ENCODE measurements at places on chromosomes 3 and 15. TPM values are rescaled to one million over a fixed set of nuclear protein-coding genes. Genes with fewer than 3 reads are reported as not detected.

- DNase-seq: no peak
These were observed 150.8 kb upstream of the DPH6 start for GRCh38 chr15:35696767-35697231.

The CFAP20DC gene
- total RNA-seq: 2.1 TPM

- no peak for DNase-seq
These were observed 12.4 kb downstream of the CACNA2D3 start for GRCh38 chr3:54134713-54135112.

DNA sequence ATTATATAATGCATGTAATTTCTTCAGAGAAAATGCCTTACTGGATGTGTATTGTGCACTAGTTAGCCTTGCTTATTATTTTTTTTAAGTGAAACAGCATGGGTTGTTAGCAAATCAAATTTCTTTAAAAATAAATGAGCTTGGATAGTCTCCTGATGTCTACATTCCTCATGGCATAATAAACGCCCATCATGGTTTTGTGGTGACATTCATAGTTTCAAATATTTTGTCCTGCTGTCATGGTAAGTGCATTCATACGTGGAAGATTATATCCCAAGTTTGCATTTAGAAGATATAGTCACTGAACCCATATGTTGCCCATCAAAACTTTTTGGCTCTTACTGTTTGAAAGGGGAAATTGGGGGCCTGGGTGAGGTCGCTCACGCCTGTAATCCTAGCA lies 130.7 kb downstream of the ALCAM start:
- DNase-seq: no peak

GRCh38 chr3:197244751-197245150 lies 53.7 kb downstream of the DLG1 start:
- DNase-seq: no peak

- no peak for DNase-seq
These were observed 48.1 kb upstream of the GK5 start for GRCh38 chr3:142273501-142273900.

The ISL2 gene
- total RNA-seq: not detected

The CYFIP1 gene
- 48.3 TPM for total RNA-seq

- DNase-seq: no peak
These were observed 22.8 kb upstream of the ELP6 start for GRCh38 chr3:47536221-47536891.

- no peak for DNase-seq
These were observed 3.8 kb upstream of the KATNBL1 start for GRCh38 chr15:34213690-34214089.

The DNAJC13 gene
- total RNA-seq: 22.8 TPM

The NME9 gene
- total RNA-seq: not detected

The SENP8 gene
- total RNA-seq: 1.0 TPM

GRCh38 chr3:172580680-172581401 lies 57.6 kb upstream of the TNFSF10 start:
- no peak for DNase-seq

DNA sequence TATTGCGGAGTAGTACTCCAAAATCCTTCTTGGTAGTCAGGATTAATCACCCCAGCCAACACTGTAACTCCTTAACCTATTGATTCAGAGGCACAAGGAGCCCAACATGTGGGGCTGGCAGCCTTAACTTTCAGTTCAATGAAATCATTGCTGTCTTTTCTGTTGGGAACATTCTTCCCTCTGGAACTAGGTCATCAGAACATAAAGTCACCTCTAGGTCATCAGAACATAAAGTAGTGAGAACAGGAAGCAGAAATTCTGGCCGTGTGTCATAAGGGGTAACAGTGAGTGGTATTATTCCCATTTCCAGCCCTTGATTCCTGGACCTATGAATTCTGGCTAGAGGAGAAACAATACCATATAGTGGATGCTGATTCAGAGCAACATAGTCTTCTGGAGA lies 71.5 kb upstream of the TNIK start:
- no peak for DNase-seq

DNA sequence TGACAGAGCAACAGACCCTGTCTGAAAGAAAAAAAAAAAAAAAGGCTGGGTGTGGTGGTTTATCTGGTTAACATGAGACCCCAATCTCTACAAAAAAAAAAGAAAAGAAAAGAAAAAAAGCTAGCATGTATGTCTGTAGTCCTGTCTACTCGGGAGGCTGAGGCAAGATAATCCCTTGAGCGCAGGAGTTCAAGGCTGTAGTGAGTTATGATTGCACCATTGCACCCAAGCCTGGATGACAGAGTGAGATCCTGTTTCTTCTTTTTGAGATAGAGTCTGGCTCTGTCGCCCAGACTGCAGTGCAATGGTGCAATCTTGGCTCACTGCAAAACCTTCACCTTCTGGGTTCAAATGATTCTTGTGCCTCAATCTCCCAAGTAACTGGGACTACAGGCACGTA lies 8.4 kb upstream of the DHX30 start:
- no peak for DNase-seq

DNA sequence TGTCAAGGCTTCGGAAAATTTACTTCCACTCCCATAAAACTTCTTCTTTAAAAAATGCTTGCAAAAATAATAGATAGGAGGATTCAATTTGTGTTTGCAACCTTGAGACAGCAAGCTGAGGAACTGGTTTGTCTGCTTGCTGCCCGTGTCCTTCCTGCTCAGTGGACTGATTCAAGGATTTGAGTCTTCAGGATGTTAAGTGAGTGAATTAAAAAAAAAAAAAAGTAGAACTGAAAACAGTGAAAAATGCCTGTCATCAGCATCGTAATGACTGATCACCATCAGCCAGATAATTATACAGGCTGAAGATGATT lies 453.7 kb downstream of the FGF12 start:
- no peak for DNase-seq

The SLC28A2 gene
- under 0.01 TPM for total RNA-seq

The CHAC1 gene
- total RNA-seq: 0.19 TPM

DNA sequence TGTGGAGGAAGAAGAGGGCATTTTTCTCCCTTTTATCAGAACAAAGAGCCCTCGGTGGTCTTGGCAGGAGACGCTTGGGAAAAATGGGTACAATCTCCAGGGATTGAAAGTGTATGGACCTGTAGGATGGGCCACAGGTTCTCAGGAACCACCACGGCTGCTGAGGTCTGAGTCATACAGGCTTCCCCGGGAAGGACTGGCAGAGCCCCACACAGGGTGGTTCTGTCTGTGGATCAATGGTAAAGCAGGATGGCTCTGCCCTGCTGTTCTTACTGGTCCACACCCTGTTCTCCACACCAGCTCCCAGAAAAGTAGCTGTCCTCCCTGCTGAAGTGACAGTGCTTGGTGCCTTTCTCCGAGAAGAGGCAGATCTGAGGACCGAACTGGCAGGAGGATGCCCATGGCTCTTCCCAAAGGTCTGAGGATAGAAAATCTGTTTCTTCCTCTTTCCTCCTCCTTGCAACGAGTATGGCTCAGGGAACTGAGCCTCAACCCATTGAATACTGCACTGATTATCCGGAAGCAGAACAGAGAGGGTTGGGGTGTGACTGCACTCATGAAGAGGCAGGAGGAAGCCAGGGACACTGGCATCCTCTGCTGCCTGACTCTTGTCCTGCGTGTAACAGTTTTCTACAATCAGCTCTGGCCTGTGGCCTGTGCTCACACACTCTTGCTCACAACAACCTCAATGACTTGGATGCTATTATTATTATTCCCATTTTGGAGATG lies 39.0 kb downstream of the KIF9 start:
- no peak for DNase-seq

The GOLGA6L22 gene
- total RNA-seq: not detected

DNA sequence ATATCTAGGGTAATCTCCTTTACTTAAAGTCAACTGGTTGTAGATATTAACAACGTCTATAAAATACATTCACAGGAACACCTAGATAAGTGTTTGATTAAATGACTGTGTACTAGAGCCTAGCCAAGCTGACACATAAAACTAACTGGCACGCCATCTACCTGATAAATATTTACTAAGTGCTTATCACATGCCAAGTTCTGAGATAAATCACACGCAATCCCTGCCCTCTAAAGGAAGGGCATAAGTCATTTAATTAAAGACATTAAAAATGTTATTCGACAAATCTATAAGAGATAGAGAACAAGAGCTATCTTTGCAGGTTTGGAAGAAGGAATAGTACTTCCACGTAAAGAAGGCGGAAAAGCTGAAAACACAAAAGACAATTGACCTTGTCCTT lies 11.1 kb upstream of the MB21D2 start:
- DNase-seq: no peak

The PPM1L gene
- 6.1 TPM for total RNA-seq

DNA sequence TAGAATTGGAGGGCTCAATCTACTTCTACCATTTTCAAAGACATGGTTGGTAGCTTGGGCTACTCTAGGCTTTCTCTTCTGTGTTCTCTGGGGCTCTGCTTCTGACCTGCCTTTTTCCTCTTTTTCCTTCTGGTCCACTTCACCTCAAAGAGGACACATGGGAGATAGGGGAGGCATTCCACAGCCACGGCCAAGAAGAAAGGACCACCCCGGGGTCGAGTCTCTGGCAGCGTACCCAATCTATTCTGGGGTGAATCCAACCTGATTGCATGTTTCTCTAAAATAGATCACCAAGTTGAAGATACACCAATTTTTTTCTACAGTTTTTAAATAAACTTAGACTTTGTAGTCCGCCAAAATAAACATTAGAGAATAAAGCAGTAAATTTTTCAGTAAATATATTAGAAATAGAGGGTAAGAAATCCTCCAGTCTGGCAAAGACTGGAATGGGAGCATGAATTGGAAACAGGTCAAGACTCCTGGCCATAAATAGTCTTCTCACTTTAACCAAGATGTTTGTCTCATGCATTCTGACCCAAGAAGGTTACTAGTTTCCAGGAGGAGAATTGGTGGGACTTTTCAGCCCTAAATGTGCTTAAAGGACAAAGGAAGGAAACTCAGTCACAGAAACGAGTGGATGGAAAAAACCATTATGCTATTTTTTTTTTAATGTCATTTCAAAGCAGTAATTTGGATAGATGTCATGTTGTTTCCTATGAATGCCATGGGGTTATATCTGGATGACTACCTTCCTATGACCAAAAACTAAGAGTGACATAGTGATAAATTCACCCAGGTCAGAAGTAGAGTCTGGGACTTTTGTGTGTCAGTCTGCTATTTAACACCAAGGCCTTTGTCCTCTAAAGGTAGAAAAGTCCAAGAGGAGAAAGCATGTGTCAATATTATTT lies 71.3 kb upstream of the PHLDB2 start:
- DNase-seq: no peak

DNA sequence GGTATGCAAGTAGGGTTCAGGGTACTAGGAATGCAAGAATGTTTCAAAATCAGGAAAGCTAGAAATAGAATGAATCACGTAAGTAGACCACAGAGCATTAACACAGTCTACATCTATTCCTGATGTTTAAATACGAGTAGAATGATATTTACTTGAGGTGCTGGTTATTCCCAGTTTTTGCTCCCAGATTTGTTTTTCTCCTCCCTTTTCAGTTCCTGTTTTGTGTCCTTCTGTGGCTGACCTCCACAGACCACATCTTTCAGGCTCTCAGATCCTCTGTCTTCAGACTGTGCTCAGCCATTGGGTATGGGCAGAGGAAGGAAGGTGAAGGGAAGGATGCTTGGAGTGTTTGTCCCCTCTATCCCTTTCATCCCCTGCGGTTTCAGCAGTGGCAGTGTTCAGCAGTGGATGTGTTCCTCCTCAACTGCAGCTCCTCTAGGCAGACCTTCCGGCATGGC lies 276.6 kb downstream of the ZNF621 start:
- DNase-seq: no peak

The ALCAM gene
- total RNA-seq: 46.3 TPM

GRCh38 chr3:45965653-45966052 lies 22.4 kb downstream of the CXCR6 start:
- no peak for DNase-seq

DNA sequence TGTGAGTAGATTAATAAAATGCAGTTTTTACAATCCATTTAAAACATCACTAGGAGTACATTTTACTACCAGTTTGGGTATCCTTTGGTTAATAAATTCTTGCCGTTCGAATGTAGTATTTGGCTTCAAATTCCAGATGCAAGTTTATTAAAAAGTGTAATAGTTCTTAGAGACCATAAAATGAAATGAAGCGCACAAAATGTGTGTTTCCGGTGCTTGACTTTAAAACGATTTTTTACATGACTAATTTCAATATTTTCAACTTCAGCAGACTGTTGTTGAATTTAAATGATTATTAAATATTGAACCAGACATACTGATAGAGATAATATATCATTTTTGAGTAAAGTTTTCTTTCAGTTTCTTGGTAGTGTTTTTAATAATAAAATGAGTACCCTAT lies 138.4 kb upstream of the NAALADL2 start:
- DNase-seq: no peak

DNA sequence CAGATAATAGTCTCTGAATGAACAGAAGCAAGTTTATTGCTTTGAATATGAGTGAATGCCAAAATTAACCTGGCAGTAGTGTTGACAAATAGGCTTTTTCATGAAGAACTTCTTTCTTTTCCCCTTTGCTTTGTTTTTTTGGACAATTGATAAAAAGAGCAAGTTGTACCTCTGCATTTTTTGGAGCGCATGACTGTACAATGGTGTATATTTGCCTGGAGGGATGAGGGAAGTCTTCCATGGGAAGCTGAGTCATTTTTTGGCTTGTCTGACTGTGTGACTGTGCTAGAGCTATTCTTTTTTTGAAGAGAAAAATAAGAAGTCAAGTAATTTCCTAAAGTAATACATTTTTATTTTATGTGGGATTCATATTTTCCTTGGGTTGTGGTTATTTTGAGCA lies 186.9 kb downstream of the KLHL25 start:
- DNase-seq: no peak

DNA sequence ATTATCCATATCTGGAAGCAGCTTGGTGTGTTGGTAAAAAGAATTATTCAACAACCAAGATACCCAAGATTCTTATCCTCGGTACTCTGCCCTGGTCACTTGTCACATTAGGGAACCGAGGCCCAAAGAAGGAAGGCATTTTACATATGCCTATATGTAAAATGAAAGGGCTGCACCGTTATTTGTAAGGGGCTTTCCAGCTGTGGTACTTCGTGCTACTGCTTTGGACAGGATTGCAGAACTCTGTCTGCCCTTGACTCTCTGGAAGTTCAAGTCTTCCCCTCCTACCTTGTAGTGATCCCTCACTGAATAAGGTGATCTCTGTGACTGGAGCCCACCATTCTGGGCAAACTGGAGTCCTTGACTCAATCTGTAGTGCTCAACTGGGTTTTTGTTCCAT lies 198.9 kb upstream of the TOPAZ1 start:
- no peak for DNase-seq

GRCh38 chr3:182729903-182730674 lies 63.2 kb upstream of the ATP11B start:
- no peak for DNase-seq

The PSTPIP1 gene
- total RNA-seq: 4.6 TPM

The CHRD gene
- 21.7 TPM for total RNA-seq

GRCh38 chr15:80856809-80857377 lies 77.7 kb downstream of the CEMIP start:
- no peak for DNase-seq

GRCh38 chr3:51024765-51025632 lies 350.3 kb downstream of the DOCK3 start:
- no peak for DNase-seq

The REC114 gene
- total RNA-seq: not detected

DNA sequence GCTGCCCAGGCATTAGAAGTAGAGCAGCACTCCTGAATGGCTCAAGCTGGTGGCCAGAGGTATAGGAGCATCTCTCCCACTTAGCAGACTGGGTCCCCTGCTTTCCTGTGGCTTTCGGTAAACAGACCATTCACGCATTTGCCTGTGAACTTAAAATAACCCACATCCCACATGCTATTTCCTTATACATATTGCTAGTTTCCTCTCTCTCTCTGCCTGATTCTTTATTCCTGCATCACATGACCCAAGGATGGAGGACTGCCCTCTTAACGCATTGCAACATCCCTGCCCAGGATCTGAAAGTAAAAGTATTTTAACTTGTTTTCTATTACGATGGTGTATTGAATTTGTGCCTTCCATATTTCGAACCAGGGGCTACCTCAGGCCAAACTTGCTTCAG lies 43.4 kb upstream of the NLGN1 start:
- no peak for DNase-seq
